ENCODE measurements at places on chromosomes 1 and 21. TPM values are rescaled to one million over a fixed set of nuclear protein-coding genes. Genes with fewer than 3 reads are reported as not detected.

GRCh38 chr1:31943546-31944184 is 5.5 kb upstream of the PTP4A2 start:
- no peak for DNase-seq

DNA sequence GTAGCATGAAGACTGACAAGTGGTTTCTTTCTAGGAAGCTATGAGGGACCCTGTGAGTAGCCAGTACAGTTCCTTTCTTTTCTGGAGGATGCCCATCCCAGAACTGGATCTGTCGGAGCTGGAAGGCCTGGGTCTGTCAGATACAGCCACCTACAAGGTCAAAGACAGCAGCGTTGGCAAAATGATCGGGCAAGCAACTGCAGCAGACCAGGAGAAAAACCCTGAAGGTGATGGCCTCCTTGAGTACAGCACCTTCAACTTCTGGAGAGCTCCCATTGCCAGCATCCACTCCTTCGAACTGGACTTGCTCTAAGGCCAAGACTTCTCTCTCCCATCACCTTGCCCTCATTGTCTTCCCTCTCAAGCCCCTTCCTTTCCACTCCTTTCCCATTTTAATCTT is 3.4 kb upstream of the GABPB2 start:
- DNase-seq = no peak

DNA sequence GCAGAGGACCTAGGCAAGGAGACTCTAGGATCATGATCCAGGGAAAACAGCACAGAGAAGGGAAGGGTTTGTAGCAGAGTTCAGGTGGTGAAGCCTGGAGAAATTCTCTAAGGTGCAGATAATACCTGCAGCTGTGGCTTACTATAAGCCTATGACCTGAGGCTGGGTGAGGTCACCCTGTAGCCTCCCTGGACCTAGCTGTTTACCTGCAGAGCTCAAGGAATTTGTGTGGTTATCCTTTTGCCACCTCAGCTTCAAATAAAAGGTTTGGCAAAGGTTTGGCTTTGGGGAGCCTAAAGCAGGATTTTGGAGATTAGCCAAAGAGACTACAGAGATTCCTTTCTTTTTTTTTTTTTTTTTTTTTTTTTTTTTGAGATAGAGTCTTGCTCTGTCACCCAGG is 79.5 kb upstream of the ZNF648 start:
- DNase-seq = no peak

DNA sequence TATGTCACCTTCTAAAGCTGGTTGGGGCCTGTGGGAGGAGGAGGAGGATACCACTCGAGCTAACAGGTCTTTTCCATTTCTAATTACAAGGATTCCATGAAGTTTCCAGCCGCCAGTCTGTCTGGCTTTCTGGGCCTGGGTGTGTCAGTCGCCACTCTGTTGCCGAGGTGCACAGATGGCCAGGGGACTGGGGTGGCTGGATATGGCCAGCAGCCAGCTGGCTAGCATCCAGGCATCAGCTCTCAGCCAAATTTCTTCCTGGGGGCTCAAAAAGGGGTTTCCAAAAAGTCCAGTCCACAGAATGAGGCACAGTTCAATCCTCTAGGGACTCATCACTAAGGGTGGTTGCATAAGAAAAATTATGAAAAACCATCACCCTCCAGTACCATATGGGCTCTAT is 32.4 kb downstream of the ITPKB start:
- no peak for DNase-seq

GRCh38 chr1:66852870-66853269 is 51.8 kb upstream of the INSL5 start:
- no peak for DNase-seq

DNA sequence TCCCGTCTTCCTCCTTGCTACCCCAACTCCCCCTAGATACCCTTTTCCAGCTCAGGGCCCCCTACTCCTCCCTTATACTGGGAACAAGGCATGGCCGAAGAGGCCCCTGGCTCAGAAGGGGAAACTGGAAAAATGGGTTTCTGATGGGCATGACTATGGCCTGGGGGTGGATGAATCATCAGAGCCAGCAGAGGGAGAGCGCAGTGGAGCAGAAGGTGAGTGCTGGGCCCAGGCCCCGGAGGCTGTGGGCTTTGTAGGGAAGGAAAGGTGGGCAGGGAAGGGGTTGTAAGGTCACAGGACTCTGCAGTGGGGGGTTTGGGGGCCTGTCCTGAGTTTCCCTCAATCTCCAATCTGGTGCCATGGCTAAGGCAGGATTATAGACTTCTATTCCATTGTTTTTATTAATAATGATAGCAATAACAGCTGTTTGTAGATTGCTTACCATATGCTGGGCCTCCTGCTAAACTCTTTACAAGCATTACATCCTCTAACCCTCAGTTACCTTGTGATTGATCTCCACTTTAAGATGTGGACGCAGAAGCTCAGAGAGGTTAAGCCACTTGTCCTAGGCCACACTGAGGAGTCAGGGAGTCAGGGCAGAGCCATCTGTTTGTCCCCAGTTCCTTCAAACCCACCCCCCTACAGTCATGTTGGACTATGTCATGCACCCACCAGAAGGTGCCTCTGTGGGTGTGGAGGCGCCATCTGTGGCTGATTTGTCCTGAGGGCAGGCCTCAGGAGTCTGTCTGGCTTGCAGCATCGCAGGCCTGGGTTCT is 36.2 kb upstream of the ZNF362 start:
- DNase-seq = peak; percentile 52

GRCh38 chr1:115669002-115669673 is 27.4 kb downstream of the VANGL1 start:
- DNase-seq = no peak

GRCh38 chr21:14858311-14858710 is 206.5 kb downstream of the NRIP1 start:
- no peak for DNase-seq

DNA sequence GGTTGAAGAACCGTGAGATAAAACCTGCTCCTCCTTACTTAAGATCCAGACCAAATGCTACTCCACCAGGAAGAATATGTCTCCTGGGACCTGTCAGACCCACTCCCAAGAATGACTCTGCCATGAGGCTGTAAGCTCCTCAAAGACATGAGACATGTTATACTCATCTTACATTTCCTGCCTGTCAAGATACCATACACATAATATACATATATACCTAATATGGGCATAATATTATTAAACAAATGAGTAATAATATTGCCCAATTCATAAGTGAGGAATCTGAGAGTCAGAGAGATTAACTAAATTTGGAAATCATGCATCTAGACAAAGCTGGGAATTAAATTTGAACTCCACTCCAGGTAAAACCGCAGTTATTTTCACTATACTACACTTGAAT is 634.9 kb downstream of the LMO4 start:
- DNase-seq = no peak

- no peak for DNase-seq
Observed at GRCh38 chr1:193919827-193920226, 733.4 kb upstream of the B3GALT2 start.

DNA sequence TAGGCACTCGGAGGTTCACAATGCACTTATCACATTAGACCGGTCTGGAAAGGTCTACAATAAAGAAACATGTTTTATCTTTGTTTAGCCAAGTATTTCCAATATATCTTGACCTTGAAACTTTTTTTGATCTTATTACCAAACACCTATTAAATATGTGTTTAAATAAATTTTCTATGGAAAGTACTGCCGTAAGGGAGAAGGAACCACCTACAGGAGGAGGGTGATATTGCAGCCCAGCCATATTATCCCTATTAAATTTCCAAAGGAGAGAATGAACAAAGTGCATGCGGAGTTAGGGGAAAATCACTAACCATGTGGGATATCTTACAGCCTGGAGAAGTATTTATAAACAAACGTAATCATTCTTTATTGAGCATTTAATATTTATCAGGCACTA is 14.5 kb downstream of the BRINP2 start:
- no peak for DNase-seq

DNA sequence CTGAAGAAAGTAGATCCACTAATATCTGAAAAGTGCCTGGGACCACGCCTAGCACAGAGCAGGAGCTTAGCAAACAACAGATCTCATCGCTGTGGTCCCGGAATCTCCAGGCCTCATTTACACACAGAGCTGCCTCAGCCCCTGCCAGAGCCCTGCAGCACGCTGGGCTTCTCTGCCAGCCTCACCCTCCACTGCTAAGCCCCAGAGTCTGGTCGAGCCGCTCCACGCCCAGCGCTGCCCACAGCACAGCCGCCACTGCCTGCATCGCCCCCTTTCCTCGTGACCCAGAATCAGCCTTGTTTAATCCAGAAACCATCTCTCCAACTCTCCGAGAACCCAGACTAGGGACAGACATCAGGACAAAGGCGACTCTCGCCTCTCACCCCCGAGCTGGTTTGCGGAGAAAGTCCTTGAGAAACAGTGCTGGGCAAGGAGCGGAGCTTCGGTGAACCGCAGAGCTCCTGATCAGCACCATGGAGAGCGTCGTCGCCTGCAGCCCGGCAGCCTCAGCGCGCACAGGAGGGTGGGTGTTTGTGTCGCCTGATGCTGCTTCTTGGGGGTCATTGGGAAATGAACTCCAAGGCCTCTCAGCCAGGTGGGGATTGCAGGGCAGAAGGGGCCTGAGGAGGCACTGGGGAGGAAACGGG is 145.1 kb downstream of the NPHP4 start:
- peak; percentile 23 for DNase-seq

KRTAP11-1 gene
- total RNA-seq = 2.4 TPM

IQGAP3 gene
- total RNA-seq = 4.6 TPM

STIL gene
- total RNA-seq = 3.6 TPM

FAM229A gene
- 1.7 TPM for total RNA-seq

COL24A1 gene
- total RNA-seq = 7.5 TPM

LIN28A gene
- total RNA-seq = 1.4 TPM

ESRRG gene
- 5.8 TPM for total RNA-seq

All from umbilical cord (tissue), 2 donors.